SK-N-SH (cell line): ENCODE measurements at places on chromosomes 11 and 22. TPM values are rescaled to one million over a fixed set of nuclear protein-coding genes. Genes with fewer than 3 reads are reported as not detected.

The GAB2 gene
- polyA plus RNA-seq = 5.6 and 6.0 TPM in 2 replicates

The LZTR1 gene
- 37.7 and 41.5 TPM in 2 replicates for polyA plus RNA-seq

The MPZL3 gene
- polyA plus RNA-seq = 0.38 and 0.70 TPM in 2 replicates

The NAALAD2 gene
- 0.74 and 1.1 TPM in 2 replicates for polyA plus RNA-seq

The PVALB gene
- polyA plus RNA-seq = not detected in 2 replicates

The VSIG10L2 gene
- polyA plus RNA-seq = 0.02 and 0.16 TPM in 2 replicates

The CTSW gene
- polyA plus RNA-seq = 0.49 and 0.68 TPM in 2 replicates

The OR8D1 gene
- polyA plus RNA-seq = not detected in 2 replicates

The SLC22A12 gene
- not detected in 2 replicates for polyA plus RNA-seq

The LDHAL6A gene
- not detected in 2 replicates for polyA plus RNA-seq

GRCh38 chr11:59154610-59155009 is 12.0 kb downstream of the FAM111A start:
- no peak for DNase-seq

- DNase-seq = no peak
These were observed 2.3 kb downstream of the BIRC3 start for GRCh38 chr11:102319544-102319943.

DNA sequence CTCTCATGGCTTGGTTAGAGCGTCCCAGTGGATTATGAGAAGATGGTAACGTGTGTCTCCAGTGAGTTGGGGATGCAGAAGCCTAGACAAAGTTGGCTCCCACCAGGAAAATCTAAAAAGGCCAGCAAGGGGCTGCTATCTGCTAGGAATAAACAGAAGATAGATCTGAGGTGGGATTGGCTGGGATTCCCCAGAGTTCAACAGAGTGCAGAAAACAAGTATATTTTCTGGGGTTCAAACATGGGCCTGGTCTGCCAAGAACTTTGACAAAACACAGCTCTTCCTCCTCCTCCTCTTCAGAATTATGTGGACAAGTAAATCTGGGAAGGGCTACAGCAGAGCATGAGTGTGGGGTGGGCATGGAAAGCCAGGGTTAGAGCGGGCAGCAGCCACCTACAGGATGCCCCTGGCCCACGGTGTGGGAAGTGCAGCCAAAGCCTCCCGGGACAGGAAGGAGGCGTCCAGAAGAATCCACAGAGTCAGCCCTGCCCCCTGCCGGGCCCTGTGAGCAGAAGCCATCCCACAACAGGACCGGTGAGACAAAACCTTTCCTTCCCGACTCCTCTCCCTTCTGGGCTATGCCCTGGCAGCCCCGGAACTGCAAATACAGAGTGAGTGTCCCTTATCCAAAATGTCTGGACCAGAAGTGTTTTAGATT is 67.1 kb downstream of the CD82 start:
- no peak for DNase-seq

- no peak for DNase-seq
These were observed 151.8 kb upstream of the NCAM1 start for GRCh38 chr11:112809429-112809828.

DNA sequence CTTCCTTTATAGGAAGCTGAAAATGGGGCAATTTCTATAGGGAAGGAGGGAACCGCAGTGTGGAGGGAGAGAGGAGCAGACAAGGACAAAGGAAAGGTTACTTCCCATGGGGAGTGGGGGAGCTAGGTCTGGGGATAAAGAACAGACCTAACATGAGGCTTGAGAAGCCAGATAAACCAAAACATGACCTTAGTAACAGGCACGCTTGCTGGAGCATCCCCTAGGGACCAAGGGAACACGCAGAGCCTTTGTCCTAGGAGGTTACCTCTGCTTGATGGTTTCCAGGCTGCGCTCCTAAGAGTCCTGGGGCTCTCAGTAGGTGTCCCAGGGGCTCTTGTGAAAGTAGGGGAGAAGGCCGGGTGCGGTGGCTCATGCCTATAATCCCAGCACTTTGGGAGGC is 271.4 kb upstream of the NCAM1 start:
- no peak for DNase-seq

DNA sequence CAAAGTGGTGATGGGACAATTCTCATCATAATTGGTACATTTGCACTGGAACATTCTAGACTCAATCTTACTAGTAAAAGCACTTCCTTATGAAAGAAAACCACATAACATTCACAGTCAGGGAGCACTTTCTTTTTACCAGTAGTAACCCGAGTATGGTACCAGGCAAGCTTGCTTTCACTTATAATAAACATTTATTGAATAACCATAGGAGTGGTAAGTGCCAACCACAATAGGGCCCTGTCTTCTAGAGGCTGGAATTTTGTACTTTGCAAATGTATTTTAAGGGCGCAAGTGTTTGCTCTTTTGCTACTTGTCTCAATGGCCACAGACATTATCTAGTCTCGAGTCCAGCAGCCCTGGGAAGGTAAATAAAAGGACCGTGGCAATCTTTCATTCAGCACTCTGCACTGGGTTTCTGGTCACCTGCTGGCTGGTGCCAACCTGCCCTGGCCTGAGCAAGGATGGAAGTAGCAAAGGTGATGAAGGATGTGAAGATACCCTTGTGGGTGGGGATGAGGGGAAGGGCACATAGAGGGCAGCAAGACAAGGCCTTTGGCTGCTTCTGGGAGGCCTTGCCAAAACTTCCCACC is 24.2 kb downstream of the C22orf31 start:
- no peak for DNase-seq

- DNase-seq = no peak
These were observed 103.5 kb downstream of the WNT11 start for GRCh38 chr11:76102802-76103201.

- DNase-seq = no peak
These were observed 440 bp upstream of the KLHL35 start for GRCh38 chr11:75433443-75433842.

DNA sequence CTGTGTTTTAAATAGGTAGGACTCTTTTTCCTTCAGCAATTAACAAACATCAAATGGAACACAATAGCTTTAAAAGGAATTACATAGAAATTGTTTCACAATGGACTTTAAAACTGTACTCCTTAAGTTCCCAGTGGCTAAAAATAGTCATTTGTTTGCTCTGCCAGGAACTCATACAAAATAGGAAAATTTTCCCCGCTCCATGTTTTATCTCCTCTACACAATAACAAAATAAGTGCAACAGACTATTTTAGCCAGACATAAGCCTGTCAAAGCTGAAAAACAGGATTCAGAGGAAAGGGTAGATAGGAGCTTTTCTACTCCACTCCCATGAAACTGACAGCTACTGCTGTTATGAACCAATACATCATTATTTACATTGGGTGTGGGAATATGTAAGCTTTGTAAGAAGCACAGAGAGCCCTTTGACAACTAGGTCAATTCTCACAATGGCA is 90.1 kb downstream of the STK33 start:
- DNase-seq = no peak

GRCh38 chr11:79670882-79671281 is 230.1 kb upstream of the TENM4 start:
- DNase-seq = no peak

- DNase-seq = peak; percentile 75
These were observed 482 bp downstream of the DDX17 start for GRCh38 chr22:38505541-38506117.

DNA sequence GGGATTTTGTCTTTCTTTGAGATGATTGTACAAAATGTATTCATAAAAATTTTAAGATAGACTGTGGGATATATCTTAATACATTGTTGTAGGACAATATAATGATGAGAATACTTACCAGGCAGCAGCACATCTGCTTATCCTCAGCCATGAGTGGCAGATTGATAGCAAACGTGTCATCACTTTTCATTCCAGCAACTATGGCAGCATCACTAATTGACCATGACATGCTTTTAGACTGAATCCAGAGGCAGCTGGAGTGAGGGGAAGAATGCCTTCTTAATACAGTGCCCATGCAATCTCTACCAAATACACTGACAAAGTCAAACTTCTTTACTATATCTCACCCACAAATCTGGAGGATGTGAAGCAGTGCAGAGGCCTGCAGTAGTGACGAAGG is 755.2 kb upstream of the RAG2 start:
- DNase-seq = no peak

DNA sequence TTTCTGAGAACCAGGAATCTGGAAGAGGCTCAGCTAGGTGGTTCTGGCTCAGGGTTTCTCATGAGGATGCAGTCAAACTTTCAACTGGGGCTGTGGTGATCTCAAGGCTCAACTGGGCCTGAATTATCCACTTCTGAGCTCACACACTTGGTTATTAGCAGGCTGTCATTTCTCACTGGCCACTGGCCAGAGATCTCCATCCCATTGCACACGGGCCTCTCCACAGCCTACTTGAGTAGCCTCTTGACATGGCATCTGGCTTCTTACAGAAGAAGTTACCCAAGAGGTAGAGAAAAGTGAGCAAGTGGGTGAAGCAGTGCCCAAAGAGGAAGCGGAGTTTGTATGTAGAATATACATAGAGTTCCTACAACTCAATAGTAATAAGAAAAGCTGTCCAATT is 16.0 kb downstream of the CALCA start:
- no peak for DNase-seq

GRCh38 chr11:60905047-60905446 is 1.3 kb downstream of the PRPF19 start:
- peak; percentile 39 for DNase-seq

DNA sequence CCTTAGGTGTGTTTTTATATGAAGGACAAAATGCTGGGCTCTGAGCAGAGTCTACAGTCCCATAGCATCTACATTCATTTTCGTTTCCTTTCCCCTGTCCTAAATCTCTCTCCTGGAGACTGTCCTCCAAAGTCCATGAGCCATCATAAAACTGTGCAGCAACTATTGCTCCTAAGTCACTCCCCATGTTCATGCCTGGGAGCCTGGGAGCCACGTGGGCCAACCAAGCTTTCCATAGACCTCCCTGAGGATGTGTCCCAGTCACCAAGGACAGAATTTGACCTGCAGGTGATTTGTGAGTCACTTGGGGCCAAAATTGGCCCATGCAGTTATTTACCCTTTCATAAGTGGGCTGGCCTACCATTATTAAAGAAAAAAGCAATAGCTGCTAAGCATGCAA is 28.7 kb downstream of the EHF start:
- no peak for DNase-seq

GRCh38 chr11:59598961-59599360 is 16.6 kb downstream of the OSBP start:
- no peak for DNase-seq

GRCh38 chr11:45809456-45810395 is 4.8 kb downstream of the SLC35C1 start:
- no peak for DNase-seq

GRCh38 chr11:95831198-95831883 is 41.0 kb downstream of the CEP57 start:
- no peak for DNase-seq

- peak; percentile 22 for DNase-seq
These were observed 110.5 kb downstream of the ATG16L2 start for GRCh38 chr11:72924568-72925190.

DNA sequence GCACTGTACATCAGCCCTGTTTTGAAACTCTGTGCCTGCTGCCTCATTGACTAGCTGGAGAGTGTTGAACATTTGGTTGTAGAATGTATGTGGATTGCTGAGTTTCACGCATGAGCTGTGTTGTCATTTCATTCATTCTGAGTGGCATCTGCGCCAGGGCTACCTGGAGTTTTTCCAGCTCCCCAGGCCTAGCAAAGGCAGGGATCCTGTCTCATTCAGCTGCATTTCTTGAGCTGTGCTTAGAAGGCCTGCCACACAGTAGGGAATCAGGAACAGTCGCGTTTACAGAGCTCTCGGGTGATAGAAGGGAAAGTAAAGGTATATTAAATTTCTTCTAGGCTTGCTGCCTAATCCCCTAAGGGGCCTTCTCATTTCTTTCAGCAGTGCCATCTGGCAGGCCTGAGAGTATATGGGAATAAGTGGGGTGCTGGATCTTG is 44.3 kb downstream of the PTPRJ start:
- no peak for DNase-seq

DNA sequence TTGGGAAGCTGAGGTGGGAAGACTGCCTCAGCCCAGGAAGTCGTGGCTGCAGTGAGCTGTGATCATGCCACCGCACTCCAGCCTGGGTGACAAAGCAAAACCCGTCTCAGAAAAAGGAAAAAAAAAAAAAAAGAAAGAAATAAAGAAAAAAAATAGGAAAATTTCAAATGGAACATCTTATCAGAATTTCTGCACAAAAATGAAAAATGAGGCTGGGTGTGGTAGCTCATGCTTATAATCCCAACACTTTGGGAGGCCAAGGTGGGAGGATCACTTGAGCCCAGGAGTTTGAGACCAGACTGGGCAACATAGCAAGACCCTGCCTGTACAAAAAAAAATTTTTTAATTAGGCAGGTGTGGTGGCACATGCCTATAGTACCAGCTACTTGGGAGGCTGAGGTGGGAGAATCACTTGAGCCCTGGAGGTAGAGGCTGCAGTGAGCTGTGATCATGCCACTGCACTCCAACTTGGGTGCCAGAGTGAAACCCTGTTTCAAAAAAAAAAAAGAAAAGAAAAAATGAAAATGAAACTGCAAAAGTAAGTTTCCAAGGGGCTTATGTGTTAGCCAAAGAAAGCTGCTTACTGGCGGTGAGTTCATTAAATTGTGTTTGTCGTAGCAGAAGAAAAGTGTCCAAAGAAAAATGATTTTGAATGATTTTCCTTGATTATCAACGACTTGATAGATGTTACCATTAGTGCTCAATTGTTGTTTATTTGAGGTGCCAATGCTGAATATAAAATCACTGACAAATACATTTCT is 7.5 kb upstream of the CRKL start:
- DNase-seq = no peak

- DNase-seq = peak; percentile 54
These were observed 743 bp downstream of the USP47 start for GRCh38 chr11:11842421-11843008.

DNA sequence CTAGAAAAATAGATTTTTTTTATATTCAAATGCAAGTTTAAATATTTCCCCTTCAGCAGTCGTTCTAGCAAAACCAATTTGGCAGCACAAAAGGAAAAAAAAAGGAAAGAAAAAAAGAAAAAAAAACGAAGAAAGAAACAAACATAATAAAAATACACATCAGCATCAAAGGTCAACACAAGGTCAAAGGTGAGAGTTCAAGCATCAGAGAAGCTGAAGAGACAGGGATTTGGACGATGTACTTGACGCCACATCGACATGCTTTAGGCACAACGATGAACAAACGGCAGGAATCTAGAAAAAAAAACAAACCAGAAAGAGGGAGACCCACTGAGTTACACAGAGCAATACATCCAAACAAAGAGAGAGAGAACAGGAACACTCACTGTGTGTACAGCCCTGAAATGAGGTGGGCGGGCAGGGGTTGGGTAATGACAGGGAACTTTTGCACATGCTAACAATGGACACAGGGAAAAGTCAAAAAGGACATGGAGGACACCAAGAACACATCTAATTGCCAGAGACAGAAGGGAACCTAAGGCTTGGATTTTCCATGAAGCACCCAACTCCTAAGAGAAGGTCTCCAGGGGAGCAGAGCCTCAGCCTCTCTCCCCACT is 19.8 kb upstream of the RAPSN start:
- DNase-seq = no peak

- DNase-seq = no peak
These were observed 13.3 kb downstream of the FAM118A start for GRCh38 chr22:45322873-45323525.
